ENCODE measurements at places on chromosomes 5 and 9.

GRCh38 chr9:2281803-2282185, 266.6 kb downstream of the SMARCA2 start:
- DNase-seq = no peak

- DNase-seq = no peak
Observed at GRCh38 chr9:26685818-26686217, 206.8 kb downstream of the CAAP1 start.

DNA sequence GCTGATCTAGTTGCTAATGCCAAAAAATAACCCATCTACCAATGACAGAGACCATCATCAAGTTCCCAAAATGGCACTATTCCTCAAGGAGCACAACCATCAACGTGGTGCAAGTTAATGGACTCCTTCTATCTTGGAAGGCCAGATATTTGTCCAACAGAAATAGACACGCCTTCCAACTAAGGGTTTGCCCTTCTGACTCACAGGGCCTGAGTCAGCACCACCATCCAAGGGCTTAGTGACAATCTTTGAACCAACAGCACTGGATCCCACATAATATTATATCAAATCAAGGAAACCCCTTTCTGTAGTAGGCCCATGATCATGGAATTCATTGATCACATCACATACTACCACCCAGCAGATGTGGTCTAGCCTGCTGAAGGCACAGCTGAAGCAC, 84.3 kb downstream of the MED27 start:
- DNase-seq = no peak

GRCh38 chr9:99736291-99736690, 85.4 kb upstream of the NR4A3 start:
- DNase-seq = no peak

GRCh38 chr5:179734536-179735164, 2.0 kb downstream of the MAML1 start:
- DNase-seq = no peak

- no peak for DNase-seq
Observed at GRCh38 chr5:16936989-16937438, 926 bp upstream of the MYO10 start.

DNA sequence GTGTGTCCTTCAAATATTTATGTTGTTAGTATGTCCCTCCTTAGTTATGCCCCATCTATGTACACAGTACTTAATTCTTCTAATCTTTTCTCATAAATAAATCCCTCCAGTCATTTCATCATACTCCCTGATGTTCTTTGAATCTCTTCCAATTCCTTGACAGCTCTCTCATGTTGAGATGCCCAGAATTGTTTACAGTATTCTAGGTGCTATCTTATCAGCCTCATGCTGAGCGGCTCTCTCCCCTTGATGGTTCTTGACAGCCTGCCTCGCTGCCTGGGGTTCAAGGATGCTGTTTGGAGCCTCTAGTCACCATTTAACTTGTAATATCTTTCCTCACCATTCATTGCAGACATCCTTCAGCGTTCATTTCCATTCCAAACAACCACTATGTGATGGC, 799.2 kb downstream of the BRINP1 start:
- no peak for DNase-seq

GRCh38 chr5:171766875-171767274, 18.7 kb upstream of the SMIM23 start:
- no peak for DNase-seq

- no peak for DNase-seq
Observed at GRCh38 chr5:133849116-133849515, 119.3 kb downstream of the C5orf15 start.

- DNase-seq = no peak
Observed at GRCh38 chr5:31047007-31047406, 146.5 kb upstream of the CDH6 start.

DNA sequence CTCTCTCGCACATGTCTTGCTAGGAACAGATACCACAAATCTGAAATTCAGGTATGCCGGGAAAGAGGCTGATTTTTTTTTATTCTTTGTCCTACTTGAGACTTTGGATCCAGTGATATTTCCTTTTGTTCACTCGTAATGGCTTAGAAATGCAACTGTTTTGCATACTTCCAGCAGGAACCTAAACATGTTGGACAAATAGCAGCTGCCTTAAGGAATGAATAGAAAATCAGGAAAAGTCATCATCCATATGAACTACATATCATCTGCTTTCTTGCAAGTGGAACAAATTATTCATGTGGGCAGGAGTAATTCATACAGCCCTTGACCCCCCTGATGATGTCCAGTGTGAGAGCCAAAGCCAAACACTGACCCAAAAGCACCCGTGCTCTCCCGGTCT, 17.4 kb downstream of the TTC39B start:
- no peak for DNase-seq

GRCh38 chr5:2675548-2675947, 75.9 kb downstream of the IRX2 start:
- DNase-seq = no peak

DNA sequence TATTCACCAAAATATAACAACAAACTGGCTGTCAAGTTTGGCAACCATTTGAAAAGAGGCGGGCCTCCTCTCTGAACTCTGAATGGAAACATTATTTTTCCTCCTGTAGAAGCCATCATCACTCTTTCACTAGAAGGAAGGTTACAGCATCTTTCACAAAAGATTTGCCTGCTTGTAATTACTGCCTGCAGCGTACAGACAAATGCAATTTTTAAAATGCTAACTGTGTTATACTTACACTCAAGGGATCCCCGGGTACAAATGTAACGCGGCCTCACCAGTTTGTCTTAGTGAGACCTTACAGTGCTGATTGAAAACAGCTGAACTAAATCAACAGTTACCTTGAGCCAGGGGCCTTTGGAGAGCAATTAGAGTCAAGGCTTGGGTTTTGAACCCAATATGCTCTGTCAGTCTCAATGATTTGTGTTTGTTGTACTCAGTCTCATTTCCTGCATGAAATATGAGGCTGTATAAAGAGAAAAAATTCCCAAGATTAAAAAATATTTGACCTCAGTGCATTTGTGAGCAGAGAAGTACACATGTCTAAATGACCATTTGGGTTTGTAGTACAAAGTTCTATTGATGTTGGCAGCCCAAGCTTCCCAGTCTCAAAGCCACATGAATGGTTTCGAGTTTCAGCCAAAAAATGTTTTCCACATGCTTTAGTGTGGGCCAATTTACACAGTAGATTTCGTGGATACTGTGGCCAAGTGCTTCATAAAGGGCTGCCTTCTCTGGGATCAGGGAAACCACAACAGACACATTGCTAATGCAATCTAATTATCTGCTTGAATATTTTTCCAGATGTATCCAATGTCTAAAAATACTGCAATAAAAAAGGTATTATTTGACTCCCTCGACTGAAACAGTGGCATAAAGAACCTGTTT, 500.0 kb downstream of the SPATA31D1 start:
- DNase-seq = no peak

DNA sequence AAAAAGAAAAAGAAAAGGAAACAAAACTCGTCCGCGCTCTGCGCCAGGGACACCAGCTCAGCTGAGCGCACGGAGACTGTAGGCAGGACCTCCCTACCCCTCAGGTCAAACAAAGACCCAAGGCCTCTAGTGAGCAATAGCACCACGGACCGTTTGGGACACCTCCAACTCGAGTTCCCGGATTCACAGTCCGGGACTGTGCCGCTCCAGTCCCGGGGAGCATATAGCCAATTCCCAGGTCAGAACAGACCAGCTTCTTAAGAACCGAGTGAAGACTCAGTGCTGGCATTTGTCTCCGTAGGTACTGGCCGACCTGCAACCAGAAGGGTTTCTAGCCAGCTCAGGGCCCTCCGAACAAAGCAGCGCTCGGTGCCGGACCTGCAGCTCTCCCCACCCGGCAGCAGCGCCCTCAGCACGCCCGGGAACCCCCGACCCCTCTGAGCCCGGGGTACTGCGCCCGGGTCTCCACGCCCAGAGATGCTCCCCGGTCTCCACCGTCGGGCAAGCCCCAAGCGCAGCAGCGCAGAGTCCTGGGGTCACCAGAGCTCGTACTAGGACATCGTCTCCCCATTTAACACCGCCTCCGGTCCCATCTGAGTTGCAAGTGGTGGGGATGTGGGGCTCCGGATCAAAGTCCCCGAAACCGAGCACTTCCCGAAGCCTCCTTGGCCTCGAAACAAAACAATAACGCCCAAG, 591 bp downstream of the ABCA1 start:
- DNase-seq = peak; percentile 7
